SJSA1 (cell line): ENCODE measurements at places on chromosomes 13 and 19.

- H3K36me3 ChIP-seq = peaks cover 85% of the 10 kb centered on the region
- peak; percentile 99 for DNase-seq
- H3K27me3 ChIP-seq = no peaks in the 10 kb centered on the region
- peak overlapping the region; percentile 72 for H3K27ac ChIP-seq
- no peak overlapping the region for H3K4me3 ChIP-seq
These were observed 29.4 kb downstream of the SMIM24 start for GRCh38 chr19:3450796-3451411.

GRCh38 chr19:35986664-35987570 is 8.1 kb upstream of the SDHAF1 start:
- H3K27me3 ChIP-seq = peaks cover 23% of the 10 kb centered on the region
- DNase-seq = no peak
- no peaks in the 10 kb centered on the region for H3K36me3 ChIP-seq
- H3K4me3 ChIP-seq = no peak overlapping the region
- no peak overlapping the region for H3K27ac ChIP-seq

DNA sequence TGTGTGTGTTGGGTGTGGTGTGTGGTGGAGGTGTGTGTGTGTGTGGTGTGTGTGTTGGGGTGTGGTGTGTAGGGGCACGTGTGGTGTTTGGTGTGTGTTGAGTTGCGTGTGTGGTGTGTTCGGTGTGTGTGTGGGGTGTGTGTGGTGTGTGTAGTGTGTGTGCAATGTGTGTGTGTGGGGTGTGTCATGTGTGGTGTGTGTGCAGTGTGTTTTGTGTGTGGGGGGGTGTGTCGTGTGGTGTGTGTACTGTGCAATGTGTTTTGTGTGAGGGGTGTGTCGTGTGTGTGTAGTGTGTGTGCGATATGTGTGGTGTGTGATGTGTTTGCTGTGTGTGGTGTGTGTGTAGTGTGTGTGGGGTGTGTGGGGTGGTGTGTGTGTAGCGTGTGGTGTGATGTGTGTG is 6.0 kb upstream of the KPTN start:
- peaks cover 54% of the 10 kb centered on the region for H3K36me3 ChIP-seq
- DNase-seq = no peak
- no peaks in the 10 kb centered on the region for H3K27me3 ChIP-seq
- H3K27ac ChIP-seq = no peak overlapping the region

DNA sequence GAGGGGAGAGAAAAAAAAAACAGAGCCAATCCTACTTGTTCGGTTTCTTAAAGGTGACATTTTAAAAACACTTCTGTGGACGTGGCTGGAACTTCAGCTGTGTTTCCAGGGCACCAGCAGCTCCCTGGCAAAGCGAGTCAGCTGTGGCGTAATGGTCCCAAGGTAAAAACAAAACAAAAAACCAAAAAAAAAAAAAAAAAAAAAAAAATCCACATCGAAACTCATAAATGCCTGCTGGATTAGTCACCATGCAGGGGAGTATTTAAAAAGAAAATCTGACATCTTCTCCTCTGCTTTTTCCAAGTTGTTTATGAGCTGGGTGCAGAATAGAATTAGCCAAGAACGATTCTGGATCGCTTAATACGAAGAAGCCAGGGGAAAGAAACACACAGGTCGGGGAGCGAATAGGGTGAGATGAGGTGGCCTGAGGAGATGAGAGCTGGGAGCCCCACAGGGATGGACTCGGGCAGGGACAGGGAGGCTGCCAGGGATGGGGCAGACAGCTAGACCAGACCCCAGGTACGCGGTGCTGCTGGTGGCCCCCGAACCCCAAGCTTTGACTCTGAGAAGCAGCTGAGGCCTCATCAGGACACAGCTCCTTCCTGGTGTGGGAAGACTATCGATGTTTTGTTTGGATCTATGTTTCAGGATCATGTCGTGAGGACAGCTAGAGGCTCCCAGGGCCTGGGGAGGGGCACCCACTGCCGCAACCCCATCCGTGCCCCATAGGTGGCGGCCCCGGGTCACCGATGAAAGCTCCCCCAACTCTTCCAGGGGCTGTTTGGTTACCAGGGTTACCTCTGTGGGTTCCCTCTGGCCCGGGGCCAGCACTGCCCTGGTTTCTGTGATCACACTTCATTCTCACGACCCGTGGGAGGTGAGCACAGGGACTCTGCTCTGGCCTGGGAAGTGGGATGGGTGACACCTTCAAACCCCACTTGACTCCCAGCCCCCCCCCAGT is 3.1 kb upstream of the CTXN1 start:
- H3K27ac ChIP-seq = peak overlapping the region; percentile 41
- H3K36me3 ChIP-seq = peaks cover 50% of the 10 kb centered on the region
- peak; percentile 75 for DNase-seq
- H3K4me3 ChIP-seq = no peak overlapping the region
- peaks cover 6% of the 10 kb centered on the region for H3K27me3 ChIP-seq
- peaks cover 40% of the 10 kb centered on the region for H3K4me1 ChIP-seq

GRCh38 chr19:41192574-41193429 is at the start of gene CYP2S1:
CYP2S1 (plus strand) TSS chr19:41193219; CDS start chr19:41193265, 46 bp downstream.
- no peaks in the 10 kb centered on the region for H3K36me3 ChIP-seq
- no peak for DNase-seq
- H3K4me1 ChIP-seq = peaks cover 8% of the 10 kb centered on the region
- no peak within 1 kb of the TSS for H3K4me3 ChIP-seq
- H3K27ac ChIP-seq = no peak within 1 kb of the TSS

- no peak overlapping the region for H3K4me3 ChIP-seq
- no peaks in the 10 kb centered on the region for H3K27me3 ChIP-seq
- H3K27ac ChIP-seq = no peak overlapping the region
- DNase-seq = no peak
- peaks cover 9% of the 10 kb centered on the region for H3K4me1 ChIP-seq
These were observed 5.0 kb downstream of the PAK4 start for GRCh38 chr19:39130337-39131254.

GRCh38 chr13:66503890-66504289 is 726.2 kb downstream of the PCDH9 start:
- DNase-seq = no peak
- H3K36me3 ChIP-seq = no peaks in the 10 kb centered on the region

- H3K27ac ChIP-seq = peak within 1 kb of the TSS; percentile 83
- no peak for DNase-seq
- no peaks in the 10 kb centered on the region for H3K27me3 ChIP-seq
- H3K36me3 ChIP-seq = peaks cover 2% of the 10 kb centered on the region
- H3K4me1 ChIP-seq = peaks cover 19% of the 10 kb centered on the region
These were observed at the start of gene KLF16 for GRCh38 chr19:1863328-1863637. KLF16 (minus strand) TSS chr19:1863579; CDS start chr19:1863497, 82 bp downstream.

GRCh38 chr13:96499656-96500055 is 409.7 kb downstream of the HS6ST3 start:
- H3K27ac ChIP-seq = no peak overlapping the region
- H3K36me3 ChIP-seq = no peaks in the 10 kb centered on the region
- H3K4me1 ChIP-seq = no peaks in the 10 kb centered on the region

GRCh38 chr19:19643158-19644053 is at the start of gene GMIP:
GMIP (minus strand) TSS chr19:19643657; CDS start chr19:19643529, 128 bp downstream.
- DNase-seq = peak; percentile 74
- no peaks in the 10 kb centered on the region for H3K27me3 ChIP-seq
- peak within 1 kb of the TSS; percentile 68 for H3K4me3 ChIP-seq
- H3K36me3 ChIP-seq = peaks cover 35% of the 10 kb centered on the region
- H3K27ac ChIP-seq = 0 out of 2 replicates have a peak within 1 kb of the TSS, but pooled peaks have one; percentile 3

DNA sequence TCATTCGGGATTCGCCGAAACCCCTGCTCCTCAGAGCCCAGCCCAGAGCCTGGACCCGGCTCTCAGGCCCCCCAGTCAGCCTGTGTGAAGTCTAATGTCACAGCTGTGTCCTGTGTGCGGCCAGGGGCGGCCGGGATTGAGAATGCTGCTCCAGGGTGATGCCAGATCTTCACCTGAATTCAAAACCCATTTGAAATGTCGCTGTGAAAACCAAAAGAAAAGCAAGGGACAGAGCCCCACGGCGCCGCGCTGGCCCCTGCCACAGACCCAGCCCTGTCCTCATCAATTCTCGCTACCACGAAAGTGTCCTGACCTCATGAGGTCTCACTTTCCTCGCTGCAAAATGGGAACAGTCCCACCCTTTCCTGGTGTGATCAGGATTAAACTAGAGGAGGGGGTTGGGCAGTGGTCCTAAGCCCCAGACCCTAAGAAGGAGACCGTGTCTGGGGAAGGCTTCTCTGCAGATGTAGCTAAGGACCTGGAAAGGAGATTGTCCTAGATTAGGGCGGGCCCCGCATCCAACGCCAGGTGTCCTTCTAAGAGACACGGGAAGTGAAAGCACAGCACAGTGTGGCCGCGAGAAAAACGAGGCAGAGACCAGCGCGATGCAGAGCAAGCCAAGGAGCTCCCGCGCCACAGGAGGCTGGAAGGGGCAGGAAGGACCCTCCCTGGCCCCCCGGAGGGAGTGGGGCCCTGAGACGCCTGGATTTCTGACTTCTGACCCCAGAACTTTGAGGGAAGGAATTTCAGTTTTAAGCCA is 34.0 kb upstream of the SPACA7 start:
- peaks cover 86% of the 10 kb centered on the region for H3K27me3 ChIP-seq
- no peak overlapping the region for H3K4me3 ChIP-seq
- peak; percentile 55 for DNase-seq
- H3K4me1 ChIP-seq = no peaks in the 10 kb centered on the region
- no peak overlapping the region for H3K27ac ChIP-seq

- H3K27me3 ChIP-seq = no peaks in the 10 kb centered on the region
- H3K4me3 ChIP-seq = no peak overlapping the region
- DNase-seq = no peak
- H3K36me3 ChIP-seq = no peaks in the 10 kb centered on the region
- H3K27ac ChIP-seq = no peak overlapping the region
These were observed 13.3 kb upstream of the SUCLA2 start for GRCh38 chr13:48014359-48014758.

DNA sequence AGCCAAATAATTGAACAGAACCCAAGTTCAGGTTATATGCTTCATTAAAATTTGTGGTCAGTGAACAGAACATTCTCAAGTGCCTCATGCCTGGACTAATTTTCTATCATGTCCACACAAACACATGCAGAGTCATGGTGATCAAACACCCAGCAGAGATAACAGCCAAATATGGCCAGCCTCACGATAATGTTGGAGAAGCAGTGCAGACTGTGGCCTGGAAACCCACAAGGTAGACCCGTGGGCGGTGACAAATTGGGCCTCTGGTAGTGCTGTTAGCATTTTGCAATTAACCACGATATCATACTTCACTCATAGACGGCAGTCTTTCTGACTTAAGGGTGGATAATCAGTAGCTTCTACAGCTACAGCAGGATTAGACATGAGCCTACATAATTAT is 35.0 kb upstream of the VWA8 start:
- H3K4me3 ChIP-seq = no peak overlapping the region
- no peaks in the 10 kb centered on the region for H3K36me3 ChIP-seq
- no peaks in the 10 kb centered on the region for H3K27me3 ChIP-seq
- DNase-seq = no peak

GRCh38 chr19:39270036-39270871 is 2.1 kb downstream of the IFNL2 start:
- peak; percentile 48 for DNase-seq
- H3K27me3 ChIP-seq = peaks cover 31% of the 10 kb centered on the region
- peaks cover 7% of the 10 kb centered on the region for H3K4me1 ChIP-seq

DNA sequence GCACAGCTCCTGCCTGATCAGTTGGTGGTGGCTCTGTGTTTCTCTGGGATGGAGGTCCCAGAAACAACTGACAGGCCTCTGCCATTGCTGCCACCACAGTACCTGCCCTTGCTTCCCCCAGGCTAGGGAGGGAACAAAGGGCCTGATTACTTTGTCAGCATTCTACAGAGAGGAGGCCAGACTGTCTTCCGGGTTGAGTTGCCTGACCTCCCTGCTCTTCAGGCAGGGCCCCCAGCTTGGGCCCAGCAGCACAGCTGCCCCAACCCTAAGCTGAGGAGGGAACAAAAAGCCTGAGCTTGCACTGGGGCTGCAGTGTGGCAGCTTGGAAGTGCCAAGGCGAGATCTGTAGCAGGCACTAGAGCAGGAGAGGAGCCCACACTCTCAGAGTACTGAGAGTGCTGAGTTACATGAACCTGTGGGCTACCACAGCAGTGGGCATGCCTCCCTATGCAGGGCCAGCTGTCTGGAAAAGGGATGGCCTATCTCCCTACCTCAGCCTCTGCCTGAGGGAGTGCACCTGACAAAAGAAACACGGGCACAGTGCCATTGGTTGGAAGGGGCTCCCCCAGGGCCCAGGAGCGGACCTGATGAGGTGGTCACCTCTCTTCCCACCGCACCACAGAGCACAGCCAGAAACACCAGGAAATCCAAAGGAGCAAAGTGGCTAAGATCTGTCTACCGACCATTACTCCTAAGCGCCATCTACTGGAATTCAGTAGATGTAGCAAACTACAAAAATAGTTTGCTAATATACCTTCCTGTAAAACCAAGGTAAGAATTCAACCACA is 24.4 kb downstream of the SLC25A15 start:
- H3K27ac ChIP-seq = no peak overlapping the region
- no peak overlapping the region for H3K4me3 ChIP-seq
- peak; percentile 15 for DNase-seq

DNA sequence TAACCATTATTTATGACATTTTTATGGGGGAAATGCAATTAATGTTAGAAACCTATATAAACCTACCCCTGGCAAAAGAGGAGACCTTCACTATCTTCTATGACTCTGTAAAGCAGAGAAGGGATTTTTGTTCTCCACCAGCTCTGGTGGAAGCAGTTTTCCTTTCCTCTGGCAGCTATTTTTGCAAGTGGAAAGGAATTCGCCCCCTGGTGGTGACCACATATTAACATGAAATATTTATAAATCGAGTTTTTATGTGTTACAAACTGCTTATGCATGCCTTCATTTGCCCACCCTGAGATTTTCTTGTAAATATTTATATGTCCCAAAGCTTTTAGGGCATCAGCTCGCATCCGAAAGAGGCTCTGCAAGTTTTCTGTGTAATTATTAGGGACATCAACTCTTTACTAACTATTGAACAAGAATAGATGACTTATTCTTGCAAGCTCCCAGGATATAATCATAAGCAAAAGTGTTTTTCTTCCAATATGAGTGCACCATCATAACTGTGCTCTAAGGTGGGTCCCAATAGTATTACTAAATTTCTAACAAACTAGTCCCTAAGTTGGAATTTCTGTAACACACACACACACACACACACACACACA is 62.4 kb downstream of the SERTM1 start:
- no peak overlapping the region for H3K27ac ChIP-seq
- no peaks in the 10 kb centered on the region for H3K4me1 ChIP-seq
- DNase-seq = no peak

DNA sequence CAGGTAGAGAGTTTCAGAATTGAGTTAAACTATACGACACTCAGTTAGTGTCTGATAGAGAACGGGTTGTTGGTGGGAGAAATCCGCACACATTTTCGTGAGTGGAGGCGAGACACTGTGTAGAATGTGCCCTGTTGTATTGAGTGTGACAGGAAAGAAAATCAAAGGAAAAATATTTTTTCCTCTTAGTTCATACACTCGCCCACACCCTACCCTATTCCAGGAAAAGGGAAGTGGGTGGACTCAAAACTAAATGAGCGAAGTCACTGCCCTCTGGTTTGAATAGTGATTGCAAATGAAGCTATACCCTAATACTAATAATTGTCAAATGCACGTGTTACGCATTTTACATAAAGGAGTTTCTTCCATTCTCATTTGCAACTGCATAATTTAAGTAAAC is 2.0 kb downstream of the ZNF347 start:
- no peak overlapping the region for H3K27ac ChIP-seq
- H3K4me3 ChIP-seq = no peak overlapping the region
- H3K4me1 ChIP-seq = peaks cover 7% of the 10 kb centered on the region
